Daoy (cell line): ENCODE measurements at places on chromosomes 1 and 21. TPM values are rescaled to one million over a fixed set of nuclear protein-coding genes. Genes with fewer than 3 reads are reported as not detected.

The FCRLB gene
- total RNA-seq, result 1.8 and 3.1 TPM in 2 replicates

The BROX gene
- total RNA-seq, result 59.6 and 59.8 TPM in 2 replicates

The LRRIQ3 gene
- 0.69 and 1.3 TPM in 2 replicates for total RNA-seq

The OR2L3 gene
- total RNA-seq, result not detected in 2 replicates

The CELA2A gene
- total RNA-seq, result not detected in 2 replicates

The BMP8A gene
- not detected in 2 replicates for total RNA-seq

The VASH2 gene
- 4.4 and 4.8 TPM in 2 replicates for total RNA-seq

The CIART gene
- not detected in 2 replicates for total RNA-seq

The IFNAR2 gene
- total RNA-seq, result 4.7 and 8.0 TPM in 2 replicates

The FMO5 gene
- total RNA-seq, result 1.7 TPM in 1 of 2 replicates, not detected in the other

The MCOLN3 gene
- total RNA-seq, result 2.1 and 2.5 TPM in 2 replicates

The TEDDM1 gene
- not detected in 2 replicates for total RNA-seq

The ZNF593OS gene
- not detected in 2 replicates for total RNA-seq

The TMEM183A gene
- total RNA-seq, result 94.8 and 121 TPM in 2 replicates

The TMEM52 gene
- 0.23 and 0.33 TPM in 2 replicates for total RNA-seq

The ITLN2 gene
- not detected in 2 replicates for total RNA-seq

The ATF6 gene
- total RNA-seq, result 23.5 TPM in 2 replicates

The GALE gene
- total RNA-seq, result 108 and 110 TPM in 2 replicates

The FCRL2 gene
- not detected in 2 replicates for total RNA-seq

The IFNGR2 gene
- total RNA-seq, result 99.0 and 108 TPM in 2 replicates

The LCE2B gene
- not detected in 2 replicates for total RNA-seq

The LRRC53 gene
- not detected in 2 replicates for total RNA-seq

The KIRREL1 gene
- total RNA-seq, result 42.6 and 46.0 TPM in 2 replicates

The PSMB4 gene
- total RNA-seq, result 662 and 883 TPM in 2 replicates

The MAP3K21 gene
- total RNA-seq, result 2.7 and 3.2 TPM in 2 replicates

The HMGB4 gene
- total RNA-seq, result not detected in 2 replicates

The GSTM4 gene
- total RNA-seq, result 34.9 and 42.0 TPM in 2 replicates

The TCP10L gene
- total RNA-seq, result 2.9 TPM in 1 of 2 replicates, not detected in the other

The BEST4 gene
- not detected in 2 replicates for total RNA-seq

The KRTAP7-1 gene
- total RNA-seq, result not detected in 2 replicates

The ST7L gene
- 29.6 and 31.5 TPM in 2 replicates for total RNA-seq

The OR2L2 gene
- total RNA-seq, result 0.06 TPM in 1 of 2 replicates, not detected in the other

The CELA3A gene
- total RNA-seq, result not detected in 2 replicates

The HAO2 gene
- not detected in 2 replicates for total RNA-seq
